CD14-positive monocyte (primary cell): ENCODE measurements at places on chromosomes 2 and 18.

GRCh38 chr2:143205106-143205764 lies 76.0 kb downstream of the ARHGAP15 start:
- DNase-seq, result no peak

DNA sequence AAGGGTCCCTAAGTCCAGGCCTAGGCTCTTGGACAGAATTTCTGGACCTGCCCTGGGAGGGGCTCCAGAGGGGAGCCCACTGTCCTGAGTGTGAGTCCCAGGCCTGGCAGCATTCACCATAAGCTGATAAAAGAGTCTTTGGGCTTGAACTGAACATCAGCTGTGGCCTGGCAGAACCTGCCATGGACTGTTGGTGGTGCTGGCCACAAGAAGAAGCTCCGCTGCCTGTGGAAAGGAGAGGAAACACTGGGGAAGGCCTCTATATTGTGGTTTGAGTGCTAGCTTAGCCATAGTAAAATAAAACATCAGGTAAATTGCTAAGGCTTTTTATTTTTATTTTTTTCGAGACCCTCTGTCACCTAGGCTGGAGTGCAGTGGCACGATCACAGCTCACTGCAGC lies 20.9 kb upstream of the BAZ2B start:
- DNase-seq, result no peak

- no peak for DNase-seq
These were observed 20.3 kb downstream of the LIMS1 start for GRCh38 chr2:108554528-108554927.

DNA sequence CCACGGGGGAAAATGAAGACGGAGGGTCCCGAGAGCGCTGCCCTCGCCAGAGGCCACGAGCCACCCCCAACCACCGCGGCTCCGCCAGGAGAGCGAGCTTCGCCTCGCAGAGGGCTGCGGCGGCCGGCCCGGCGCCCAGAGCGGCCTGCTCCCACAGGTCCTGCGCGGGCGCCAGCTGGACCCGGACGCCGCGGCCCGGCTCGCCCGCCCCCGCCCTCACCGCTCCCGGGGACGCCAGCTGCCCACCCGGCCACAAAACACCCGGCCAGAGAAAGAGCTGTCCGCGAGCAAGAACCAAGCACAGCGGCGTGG lies 709 bp downstream of the PTPN2 start:
- DNase-seq, result no peak

DNA sequence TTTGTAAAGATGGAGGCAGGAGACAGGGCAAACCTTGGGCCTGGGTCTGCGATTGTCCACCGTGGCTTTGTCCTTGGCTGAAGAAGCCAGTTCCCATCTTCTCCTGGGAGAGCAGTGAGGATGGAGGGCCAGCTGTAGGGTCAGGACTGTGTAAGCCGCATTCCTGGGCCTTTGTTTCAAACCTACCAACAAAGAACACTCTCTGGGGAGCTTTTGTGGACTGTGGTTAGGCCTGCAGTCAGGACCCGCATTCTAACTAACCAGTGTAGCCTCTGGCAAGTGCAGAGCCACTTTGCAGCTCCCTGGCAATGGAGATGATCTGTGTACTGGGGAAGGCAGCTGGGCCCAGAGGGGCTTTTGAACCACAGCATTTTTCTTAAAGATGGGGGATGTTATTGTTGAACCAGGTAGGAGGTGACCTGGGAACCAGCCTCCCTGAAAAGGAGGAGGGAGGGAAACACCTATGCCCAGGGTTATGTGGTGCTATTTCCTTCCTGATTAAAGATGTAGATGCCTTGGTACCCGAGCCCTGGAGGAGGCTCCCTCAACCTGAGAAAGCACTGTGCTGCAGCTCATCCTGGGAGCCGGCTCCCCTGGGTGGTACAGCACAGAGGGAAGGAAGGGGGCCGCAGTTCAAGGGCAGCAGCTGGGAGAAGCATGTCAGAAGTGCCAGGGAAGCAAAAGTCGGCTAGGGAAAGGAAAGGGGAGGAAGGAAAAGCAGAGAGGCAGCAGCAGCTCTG lies 12.7 kb upstream of the SMAD4 start:
- DNase-seq, result no peak

- DNase-seq, result no peak
These were observed 4.0 kb downstream of the DGKD start for GRCh38 chr2:233358335-233358734.

DNA sequence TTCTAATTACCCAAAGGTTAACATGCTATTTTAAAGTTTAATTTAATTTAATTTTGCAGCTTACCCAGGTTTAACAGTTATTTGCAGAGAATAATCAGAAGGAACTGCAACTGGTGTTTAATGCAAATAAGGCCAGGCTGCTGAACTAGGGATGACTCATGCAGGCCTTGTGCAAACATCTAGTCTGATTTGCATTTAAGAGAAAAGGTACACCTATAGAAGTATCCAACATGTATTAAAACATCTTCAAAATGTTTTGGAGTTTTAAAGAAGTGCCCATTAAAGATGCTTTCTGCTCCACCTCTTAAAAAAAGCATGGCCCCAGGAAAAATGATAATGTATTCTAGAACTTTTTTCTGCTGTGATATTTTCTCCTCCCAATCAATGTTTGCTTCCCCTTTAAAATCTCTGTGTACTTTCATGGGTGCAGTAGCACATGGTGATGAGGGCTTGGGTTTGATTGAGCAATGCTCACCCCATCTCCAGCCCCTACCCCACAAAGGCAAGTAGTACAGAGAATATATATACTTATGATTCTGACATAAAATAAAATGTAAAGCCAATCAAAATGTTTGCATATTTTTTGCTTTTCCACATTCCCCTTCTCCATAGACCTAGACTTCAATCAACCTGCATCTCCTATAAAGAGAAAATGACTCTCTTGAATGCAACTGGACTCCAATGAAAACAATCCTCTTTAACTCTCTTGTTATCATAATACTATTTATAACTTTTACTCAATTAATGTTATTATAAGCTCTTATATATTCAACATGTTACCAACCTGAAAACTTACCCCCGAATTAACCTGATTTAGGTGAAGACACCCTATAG lies 54.1 kb downstream of the ATP8B1 start:
- DNase-seq, result peak; percentile 50

DNA sequence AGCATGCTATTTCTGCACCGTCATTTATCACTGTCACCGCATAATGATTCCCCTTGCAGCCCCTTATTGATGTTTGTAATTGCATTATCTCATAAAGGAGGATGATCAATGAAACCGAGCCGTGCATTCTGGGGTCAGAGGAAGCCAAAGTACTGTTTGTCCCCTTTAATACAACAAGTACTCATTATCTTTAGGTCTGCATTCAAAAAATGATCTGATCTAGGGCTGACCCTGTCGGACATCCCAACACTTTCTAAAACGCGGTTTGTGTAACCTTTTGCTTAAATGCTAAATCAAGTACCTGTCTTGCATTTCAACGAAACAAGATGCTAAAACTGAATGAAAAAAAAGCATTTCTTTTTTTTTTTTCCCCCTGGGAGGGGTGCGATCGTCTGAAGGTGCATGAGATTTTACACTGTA lies 143.8 kb downstream of the MEIS1 start:
- no peak for DNase-seq

DNA sequence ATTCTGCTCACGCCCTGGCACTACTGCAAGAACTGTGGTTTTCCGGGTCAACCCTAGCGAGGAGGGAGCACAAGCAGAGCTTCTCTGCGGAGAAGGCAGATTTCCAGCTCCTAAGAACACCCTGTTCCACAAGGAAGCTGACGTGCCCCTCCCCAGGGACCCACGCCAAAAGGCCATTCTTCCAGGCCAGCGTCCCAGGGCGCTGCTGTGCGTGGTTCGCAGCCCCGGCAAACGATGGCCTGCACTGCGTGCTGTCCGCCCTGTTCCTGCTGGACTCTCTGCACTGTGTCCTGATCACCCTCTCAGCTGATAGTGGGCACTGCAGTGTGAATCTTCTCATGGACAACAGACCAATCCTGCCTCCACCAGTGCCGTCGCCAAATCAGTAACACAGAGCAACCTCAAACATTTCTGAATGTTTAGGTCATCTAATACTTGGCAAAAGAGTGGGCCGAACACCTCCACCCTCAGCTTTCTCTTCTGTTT lies 49.1 kb downstream of the ADI1 start:
- no peak for DNase-seq

- DNase-seq, result no peak
These were observed 622.5 kb downstream of the RNF144A start for GRCh38 chr2:7539760-7540159.
